ENCODE measurements at places on chromosomes 16 and 17.

DNA sequence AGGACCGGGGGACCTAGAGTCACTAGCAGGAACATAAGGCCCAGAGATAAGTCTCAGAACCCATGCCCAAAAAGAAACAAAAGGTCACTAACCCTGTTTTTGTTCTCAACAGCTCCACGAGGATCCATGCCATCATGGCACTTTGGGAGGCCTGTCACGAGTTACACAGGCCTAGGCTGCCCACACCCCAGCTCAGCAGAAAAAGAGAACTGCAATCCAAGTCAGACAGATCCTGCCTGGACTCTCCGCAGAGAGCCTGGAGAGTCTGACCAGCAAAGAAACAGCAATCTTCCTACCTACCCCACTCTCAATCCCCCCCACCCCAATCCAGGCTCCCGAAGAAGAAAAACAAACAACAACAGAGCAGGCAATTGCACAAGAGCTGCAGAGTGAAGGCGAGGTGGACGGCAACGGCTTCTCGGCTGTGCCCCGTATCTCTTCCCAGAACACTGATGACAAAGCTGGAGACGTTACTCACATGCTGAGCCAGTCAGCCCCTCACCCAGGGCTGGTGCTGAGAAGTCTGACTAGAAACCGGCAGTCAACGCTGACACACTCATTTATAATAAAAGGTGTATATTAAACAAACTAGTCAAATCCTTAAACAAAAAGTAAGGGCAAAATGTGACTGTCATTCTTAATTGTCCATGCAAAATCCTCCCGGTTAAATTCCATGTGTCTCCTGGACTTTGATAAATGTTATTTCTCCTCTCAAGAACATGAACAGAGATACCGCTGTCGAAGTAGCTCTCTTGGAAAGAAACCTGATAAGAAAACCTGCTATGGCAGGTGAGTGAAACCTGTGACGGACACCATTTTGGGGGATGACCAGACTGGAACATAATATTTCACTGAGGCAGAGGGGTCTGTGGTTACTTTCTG lies 89.3 kb downstream of the SMG6 start:
- DNase-seq: peak; percentile 68

DNA sequence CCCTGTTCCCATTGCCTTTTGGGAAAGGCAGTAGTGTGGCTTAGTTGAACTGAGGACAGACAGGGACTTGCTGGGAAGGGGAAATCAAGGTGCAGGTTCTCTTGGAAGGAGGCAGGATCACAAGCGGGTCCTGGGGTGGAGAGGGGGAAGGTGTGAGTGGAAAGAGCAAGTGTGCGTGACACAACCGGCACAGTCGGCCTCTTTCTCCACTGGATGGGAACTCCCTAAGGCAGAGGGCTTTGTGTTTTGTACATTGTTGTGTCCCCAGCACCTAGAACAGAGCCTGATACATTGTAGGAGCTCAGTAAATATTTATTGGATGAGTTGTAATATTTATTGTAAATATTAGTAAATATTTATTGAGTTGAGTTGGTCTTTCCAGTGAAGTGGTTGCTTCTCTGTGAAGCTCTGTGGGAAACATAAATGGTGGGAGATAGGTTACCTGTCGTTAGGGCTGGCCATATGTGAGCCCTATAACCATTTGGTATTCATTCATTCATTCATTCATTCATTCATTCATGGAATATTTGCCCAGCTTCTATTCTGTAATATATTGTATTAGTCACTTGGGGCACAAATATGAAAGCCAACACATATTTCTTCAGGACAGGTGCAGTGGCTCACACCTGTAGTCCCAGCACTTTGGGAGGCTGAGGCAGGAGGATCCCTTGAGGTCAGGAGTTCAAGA lies 34.0 kb downstream of the SMARCE1 start:
- DNase-seq: no peak

DNA sequence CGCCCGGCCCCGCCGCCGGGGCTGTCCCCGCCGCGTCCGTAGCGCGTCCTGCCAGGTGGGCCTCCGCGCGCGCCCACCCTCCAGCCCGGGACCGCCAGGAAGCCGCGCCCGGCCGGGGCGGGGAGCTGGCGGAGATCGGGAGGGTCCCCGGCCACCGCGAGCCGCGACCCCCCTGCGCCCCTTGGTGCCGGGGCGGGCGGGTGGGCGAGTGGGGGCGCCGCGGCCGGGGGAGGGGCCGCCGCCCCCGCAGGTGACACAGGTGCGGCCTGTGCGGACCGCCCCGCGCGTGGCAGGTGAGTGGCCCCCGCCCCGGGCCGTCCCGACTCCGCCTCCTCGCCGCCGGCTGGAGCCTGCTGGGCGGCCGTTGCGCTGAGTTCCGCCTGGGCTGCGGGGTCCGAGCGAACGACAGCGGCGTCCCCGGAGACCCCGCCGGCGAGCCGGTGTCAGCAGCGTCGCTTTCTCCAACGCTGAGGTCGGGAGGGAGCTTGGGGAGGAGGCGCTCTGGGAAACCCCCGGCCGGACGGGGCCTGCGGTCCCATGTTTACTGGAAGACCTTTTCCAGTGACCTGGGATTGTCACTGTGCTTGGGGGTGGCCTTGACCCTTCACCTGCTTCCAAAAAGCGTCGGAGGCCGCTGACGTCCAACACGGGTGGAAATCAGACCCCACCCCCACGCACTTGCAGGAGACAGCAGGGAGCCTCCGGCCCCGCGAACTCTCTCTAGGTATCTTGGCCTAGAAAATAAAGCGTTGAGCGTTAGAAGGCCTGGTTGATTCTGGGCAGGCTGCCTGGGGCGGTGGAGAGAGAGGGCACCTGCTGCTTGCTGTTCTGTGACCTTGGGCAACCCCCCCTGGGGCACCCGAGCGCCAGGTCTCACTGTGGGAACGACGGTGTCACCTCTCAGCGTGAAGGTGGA lies 542 bp downstream of the KLHL36 start:
- peak; percentile 23 for DNase-seq

- no peak for DNase-seq
These were observed 56.9 kb downstream of the SOX9 start for GRCh38 chr17:72177738-72178137.

DNA sequence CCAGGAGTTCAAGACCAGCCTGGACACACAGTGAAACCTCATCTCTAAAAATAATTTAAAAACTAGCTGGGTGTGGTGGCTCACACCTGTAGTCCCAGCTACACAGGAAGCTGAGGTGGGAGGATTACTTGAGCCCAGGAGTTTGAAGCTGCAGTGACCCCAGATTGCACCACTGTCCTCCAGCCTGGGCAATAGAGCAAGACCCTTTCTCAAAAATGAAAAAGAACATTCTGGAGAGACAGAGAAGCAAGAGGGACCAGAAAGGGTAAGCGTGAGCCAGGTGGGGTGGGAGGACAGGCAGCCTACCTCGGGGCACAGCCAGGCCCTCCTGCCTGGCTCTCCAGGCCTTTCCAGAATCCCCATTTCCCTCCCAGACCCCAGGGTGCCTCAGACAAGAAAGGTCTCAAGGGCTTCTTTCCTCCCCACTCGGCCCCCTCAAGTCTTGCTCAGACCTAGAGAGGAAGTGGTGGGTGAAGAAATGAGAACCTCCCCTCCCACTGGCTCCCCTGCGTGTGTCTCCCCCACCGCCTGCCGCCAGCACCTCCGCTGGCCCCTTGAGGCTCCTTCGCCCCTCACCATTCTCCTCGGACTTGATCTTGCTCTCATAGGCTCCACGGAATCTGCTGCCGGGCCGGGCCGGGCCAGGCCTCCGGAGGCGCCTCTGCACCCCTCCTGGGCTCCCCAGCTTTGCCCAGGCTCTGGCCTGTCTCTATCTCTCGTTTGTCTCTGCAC lies 503 bp downstream of the C16orf54 start:
- no peak for DNase-seq

DNA sequence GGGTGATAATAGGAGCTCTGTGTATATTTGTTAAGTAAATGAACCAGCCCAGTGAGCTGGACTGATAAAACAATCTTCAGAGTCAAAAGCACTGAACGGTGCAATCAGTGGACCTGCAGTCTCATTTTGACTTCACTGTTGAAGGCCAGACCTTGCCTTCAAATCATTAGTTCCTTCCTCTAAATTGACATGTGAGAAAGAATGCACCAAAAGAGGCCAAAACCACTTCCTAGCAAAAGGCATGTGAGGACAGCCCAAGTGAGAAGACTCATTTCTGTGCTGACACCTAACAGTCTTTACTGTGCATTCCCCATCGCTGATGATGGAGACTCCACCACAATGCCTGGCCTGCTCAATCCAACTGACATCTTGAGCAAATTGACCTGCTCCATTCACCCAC lies 10.6 kb downstream of the GTF3C1 start:
- no peak for DNase-seq

DNA sequence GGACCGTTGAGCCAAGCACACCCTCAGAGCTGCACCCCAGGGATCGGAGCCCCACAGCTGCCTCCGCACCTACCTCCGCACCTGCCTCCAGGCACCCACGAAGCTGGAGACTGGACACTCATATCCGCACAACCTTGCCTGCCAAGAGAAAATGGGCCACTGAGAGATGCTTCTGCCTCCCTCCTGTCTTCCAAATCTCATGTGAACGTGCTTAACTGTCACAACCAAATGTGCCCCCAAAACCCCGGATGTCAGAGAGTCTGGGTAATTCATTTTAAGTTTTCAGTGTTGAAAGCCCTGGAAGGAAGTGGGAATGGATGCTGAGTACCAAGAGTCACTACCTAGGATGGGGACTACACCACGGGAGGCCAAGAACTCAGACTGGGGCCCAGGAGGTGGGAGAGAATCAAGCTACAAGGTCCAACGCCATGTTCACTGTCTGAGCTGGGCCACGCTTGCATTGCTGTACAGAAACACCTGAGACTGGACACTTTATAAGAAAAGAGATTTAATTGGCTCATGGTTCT lies 49.5 kb upstream of the MEAK7 start:
- no peak for DNase-seq

GRCh38 chr16:27169511-27170071 lies 33.7 kb upstream of the KDM8 start:
- DNase-seq: no peak

- DNase-seq: no peak
These were observed 48.1 kb downstream of the YWHAE start for GRCh38 chr17:1351971-1352370.

DNA sequence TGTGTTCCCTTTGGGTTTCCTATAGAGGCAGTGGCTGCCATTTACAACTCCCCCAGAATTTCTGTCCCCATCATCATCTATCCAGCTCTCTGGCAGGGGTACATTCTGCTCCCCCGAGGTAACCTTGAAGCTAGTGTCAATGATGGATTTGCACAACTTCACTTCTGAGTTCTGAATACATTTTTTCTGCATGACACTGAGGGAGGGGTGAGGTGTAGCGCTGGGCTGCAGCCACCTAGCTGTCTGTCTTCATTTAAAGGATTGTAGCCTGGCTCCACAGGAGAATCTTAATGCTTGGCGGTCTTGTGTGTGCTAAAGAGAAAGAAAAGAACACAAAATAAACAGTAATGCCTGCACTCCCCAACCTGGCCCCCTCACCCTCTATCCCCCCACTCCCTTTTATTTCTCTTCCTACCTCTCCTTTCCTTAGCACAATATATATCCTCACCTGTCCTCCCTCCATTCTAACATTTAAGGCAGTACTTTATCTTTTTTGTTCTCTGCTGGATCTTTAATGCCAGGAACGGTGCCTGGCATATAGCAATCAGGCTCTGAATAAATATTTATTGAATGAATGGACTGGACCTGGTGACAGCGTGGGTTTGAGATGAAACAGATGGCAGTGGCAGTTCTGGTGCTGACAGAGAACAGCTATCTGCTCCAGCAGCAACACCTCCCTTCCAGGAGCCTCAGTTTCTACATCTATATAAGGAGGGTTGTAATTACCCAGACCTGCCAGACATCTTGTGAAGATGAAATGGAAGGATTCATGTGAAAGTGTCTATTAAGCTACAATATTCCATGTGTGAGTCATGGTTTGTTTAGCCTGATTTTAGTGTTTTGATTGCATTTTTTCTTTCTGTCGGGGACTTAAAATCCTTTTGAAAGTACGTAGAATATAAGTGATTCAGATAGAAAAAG lies 163.5 kb upstream of the CDH11 start:
- peak; percentile 12 for DNase-seq

DNA sequence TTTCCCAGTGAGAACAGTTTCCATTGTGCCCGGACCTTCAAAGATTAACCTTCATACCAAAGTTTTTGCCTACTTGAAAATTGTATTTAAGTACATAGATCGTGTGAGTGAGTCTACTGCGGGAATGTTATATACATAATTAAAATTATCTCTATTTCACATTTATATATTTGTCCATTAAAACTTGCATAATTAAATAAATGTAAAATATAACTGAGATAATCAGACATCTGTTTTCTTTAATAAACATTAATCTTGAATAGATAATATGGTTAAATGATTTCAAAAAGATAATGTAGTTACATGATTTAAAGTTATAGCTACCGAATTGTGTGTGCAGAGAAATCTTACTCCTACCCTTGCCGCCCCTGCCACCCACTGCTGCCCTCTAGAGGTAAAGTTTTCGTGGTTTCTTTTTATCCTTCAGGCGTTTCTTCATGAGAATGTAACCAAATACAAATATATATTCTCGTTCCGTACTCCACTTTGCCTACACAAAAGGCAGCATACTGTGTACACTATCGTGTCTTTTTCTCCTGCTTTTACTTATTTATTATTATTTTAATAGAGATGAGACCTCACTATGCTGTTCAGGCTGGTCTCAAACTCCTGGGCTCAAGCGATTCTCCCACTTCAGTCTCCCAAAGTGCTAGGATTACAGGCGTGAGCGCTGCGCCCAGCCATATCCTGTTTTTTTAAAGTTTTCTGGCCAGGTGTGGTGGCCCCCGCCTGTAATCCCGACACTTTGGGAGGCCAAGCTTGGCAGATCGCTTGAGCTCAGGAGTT lies 35.6 kb downstream of the RPA1 start:
- no peak for DNase-seq

DNA sequence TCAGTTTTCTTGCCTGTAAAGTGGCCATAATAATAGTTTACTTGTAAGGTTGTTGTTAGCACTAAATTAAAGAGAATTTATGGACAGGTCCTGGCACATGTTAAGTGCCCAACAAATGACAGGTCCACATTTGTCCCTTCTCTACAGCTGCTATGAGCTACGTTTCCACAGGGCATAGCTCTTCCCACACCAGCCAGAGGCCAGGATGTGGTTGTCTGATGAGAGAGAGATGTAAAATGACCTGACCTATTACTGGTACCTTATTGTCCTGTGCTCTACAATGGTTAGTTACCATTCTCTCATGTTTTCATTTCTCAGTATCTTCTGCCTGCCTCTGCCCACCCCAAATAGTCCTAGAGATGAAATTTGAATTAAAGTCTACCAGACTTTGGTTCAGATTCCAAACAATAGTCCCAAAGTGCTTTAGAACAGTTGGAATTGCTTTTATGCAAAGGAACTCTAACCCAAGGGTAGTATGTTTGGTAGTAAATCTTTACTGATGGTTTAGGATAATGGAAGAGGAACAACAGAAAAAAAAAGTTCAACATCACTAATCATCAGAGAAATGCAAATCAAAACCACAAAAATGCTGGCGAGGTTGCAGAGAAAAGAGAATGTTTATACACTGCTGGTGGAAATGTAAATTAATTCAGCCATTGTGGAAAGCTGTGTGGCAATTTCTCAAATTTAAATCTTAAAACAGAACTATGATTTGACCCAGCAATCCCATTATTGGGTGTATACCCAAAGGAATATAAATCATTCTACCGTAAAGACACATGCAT lies 57.1 kb upstream of the ANKFN1 start:
- peak; percentile 85 for DNase-seq
